ENCODE measurements at places on chromosomes 7 and 10.

GRCh38 chr10:329361-330099, 194.3 kb downstream of the ZMYND11 start:
- DNase-seq: peak; percentile 63

DNA sequence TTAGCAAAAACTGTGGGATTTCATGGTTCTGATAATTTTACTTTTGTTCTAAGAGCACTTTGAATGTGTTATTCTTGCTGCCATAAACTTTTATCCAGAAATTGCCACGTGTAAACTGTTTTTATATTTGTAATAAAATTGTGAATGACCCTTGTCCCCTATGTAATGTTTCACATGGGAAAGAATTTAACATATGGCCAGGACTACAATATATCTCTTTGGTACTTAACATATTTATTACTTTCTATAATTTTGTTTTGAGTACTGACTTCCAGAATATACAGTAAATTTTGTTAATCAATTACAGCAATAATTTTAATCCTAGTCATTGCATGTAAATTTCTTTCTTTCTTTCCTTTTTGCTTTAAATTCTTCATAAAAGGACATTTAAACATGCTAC, 735.0 kb upstream of the PHF14 start:
- no peak for DNase-seq

GRCh38 chr10:89414879-89415821, 782 bp downstream of the IFIT5 start:
- DNase-seq: peak; percentile 43

DNA sequence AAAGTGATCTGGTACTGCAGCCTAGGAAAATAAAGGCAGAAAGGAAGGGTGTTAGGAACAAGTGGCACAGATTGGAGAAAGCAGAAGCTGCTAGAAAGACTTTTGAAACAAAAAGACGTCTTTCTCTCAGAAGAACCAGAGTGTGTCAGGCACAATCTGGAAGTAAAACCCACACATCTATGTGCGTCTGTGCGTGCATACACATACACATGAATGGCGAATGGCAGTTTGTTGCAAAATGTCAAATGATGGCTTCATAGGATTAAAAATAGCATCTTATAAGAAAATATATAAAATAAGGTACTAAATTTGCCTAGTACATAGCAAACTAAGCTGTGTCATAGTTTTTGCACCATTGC, 246.3 kb downstream of the CDK14 start:
- no peak for DNase-seq

DNA sequence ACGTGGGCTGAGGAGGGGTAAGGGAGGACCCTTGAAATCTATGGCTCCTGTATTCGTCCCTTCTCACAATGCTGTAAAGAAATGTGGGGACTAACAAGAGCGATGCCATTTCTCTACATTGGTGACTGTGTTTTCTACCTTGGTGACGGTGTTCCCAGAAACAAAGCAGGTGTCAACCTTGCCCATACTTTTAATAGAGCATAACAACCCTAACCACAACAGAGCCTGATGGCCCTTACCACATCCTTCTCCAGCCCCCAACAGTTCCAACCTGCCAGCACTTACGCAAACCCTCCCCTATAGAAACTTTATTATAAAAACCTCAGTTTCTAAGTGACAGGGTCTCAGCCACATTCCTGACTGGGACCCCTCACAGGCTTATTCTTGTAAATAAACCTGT, 28.2 kb upstream of the ADCYAP1R1 start:
- no peak for DNase-seq

GRCh38 chr7:36526863-36527548, 137.3 kb downstream of the ANLN start:
- no peak for DNase-seq

- no peak for DNase-seq
Measured at GRCh38 chr7:45365341-45365740, 207.8 kb downstream of the RAMP3 start.

- peak; percentile 31 for DNase-seq
Measured at GRCh38 chr10:23174074-23174976, 17.8 kb upstream of the PTF1A start.

DNA sequence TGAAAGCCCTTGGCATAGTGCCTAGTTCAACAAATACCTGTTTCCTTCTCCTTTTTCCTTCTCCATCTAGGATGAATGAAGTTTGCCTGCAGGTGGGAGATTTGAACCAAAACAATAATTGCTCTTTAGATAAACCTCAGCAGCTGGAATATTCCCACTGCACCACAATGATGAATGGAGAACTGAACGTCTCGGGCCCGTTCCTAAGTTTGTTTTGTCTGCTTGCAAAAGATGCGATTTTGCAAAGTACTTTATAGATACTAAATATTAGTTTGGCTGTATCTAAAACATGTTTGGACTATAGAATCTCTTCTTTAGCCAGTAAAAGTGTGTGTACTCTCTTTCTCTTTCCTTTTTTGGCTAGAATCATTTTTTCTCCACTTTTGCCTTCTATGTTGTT, 75.8 kb upstream of the BMPER start:
- DNase-seq: no peak

DNA sequence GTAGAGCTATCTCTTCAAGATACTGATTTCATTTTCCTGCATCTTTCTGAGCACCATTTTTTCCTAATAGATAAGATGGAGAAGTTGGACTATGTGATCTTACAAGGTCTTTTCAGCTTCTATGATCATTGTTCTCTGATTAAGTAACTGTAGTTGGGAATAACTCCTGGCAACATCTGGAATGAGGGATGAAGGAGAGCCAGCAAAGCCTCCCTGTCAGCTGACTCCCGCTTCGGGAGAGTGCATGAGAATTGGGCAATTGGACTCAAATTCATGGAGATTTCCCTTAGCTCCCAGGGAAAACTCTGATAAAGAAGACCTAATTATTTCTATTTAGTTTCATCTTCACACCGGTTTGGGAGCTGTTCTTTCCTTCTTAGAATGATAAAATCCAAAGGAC, 146.1 kb downstream of the CCDC71L start:
- no peak for DNase-seq

- DNase-seq: no peak
Measured at GRCh38 chr10:42941295-42941644, 135.6 kb upstream of the RET start.

GRCh38 chr10:23966504-23967051, 242.4 kb upstream of the KIAA1217 start:
- no peak for DNase-seq

GRCh38 chr10:132162021-132162531, 24.7 kb upstream of the DPYSL4 start:
- DNase-seq: no peak

DNA sequence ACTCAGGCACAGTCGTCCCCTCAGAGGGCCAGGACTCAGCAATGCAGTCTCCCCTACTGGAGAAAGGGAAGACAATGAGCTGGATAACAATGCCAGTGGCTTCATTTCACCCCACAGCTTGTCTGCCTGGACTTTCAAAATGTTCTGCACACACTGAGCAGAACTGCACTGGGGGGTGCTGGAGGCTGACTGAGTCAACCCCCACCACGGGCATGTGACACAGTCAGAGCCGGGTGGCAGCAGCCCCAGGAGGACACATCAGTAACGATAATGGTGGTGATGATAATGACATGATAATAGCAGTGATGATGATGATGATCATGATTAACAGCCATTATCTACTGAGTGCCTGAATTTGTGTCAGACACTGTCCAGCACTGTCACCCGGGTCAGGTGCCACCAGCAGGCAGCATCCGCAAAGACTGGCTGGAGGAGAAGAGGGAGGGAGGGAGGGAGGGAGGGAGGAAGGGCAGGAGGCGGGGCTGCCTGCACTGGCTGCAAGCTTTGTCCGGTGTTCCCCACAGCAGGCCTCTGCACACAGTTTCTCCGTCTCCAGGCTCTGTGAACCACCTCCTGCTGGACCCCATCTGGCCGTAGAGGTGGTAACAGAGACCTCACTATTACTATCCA, 67.4 kb downstream of the PLXNA4 start:
- DNase-seq: peak; percentile 78

GRCh38 chr10:11354823-11355222, 256.6 kb downstream of the USP6NL start:
- DNase-seq: no peak

DNA sequence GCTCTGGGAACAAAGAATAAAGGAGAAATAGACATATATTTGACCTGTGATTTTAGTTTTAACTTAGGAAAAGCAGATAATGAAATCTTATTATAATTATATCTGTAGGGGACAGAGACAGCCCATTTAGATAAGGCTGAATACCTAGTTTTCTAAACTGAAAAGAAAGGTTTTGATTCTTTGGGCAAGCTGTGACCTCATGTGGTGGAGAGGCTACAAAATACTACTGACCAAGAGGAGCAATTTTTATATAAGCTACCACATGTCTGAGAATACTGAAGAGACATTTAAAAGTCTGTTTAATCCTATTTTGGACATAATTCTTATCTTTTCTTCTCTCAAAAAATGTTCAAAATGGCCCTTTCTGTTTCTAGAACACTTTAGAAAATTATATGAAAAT, 271.0 kb downstream of the MTERF1 start:
- DNase-seq: no peak

GRCh38 chr7:2710286-2710655, 22.3 kb downstream of the AMZ1 start:
- DNase-seq: no peak

DNA sequence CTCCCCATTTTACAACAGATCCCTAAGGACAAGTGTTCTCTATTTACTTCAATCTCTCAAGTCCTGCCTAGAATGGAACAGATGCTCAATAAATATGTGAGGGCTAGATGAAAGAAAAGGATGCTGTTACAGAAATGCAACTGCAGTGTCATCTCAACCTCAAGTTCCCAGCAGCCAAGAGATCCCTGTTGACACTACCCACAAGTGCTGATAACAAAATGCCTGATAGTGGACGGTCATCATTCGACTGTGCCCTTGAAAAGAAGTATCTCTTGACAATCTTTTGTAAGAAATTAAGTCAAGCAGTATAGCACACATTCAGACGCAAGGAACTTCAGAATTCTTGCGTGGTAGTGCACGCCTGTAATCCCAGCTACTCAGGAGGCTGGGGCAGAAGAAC, 133.2 kb downstream of the PARD3 start:
- DNase-seq: no peak

- no peak for DNase-seq
Measured at GRCh38 chr10:23051278-23051677, 44.1 kb upstream of the MSRB2 start.

GRCh38 chr7:30170476-30171205, 35.9 kb downstream of the MTURN start:
- no peak for DNase-seq

GRCh38 chr10:60570896-60571295, 181.2 kb upstream of the ANK3 start:
- DNase-seq: no peak

GRCh38 chr10:98028168-98028770, 2.2 kb downstream of the CRTAC1 start:
- peak; percentile 86 for DNase-seq

- DNase-seq: no peak
Measured at GRCh38 chr10:127315888-127316287, 119.5 kb upstream of the INSYN2A start.

DNA sequence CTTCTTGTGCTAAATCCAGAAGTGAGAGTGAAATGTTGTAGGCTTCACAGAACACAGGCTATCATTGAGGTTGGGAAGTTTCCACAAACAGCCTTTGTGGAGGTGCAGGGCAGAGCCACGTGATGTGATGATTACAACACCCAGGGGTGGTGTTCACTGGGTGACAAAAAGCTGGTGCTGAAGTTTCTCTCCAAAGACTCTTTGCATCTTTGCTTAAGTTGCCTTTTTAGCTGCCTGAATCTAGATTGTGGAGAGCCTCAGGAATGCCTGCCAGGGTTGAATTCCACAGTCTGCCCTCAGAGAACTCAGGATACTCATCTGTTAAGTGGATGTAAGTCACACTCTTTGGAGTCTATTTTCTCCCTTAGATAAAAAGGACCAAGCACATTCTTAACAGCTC, 56.3 kb downstream of the PLXNA4 start:
- no peak for DNase-seq

- no peak for DNase-seq
Measured at GRCh38 chr7:88268858-88269257, 37.8 kb downstream of the STEAP4 start.

DNA sequence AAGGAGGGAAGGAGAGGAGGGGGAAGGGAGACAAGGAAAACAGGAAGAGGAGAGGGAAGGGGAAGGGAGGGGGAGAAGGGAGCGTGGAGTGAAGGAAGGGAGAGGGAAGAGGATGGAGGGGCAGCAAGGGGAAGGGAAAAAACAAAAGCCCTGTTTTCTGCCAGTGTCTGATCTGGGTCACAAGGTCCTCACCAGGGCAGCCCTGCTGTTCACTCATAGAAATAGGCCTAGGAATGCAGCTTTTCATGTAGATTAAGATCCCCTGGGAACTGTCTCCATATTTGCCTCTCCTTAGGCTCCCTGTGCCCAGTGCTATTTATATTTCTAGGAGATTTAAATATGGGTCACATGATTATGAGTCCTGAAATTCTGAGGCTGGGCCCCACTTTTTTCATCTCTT, 790.7 kb downstream of the TNS3 start:
- DNase-seq: peak; percentile 22

GRCh38 chr7:22051886-22052673, 106.4 kb upstream of the CDCA7L start:
- DNase-seq: no peak

DNA sequence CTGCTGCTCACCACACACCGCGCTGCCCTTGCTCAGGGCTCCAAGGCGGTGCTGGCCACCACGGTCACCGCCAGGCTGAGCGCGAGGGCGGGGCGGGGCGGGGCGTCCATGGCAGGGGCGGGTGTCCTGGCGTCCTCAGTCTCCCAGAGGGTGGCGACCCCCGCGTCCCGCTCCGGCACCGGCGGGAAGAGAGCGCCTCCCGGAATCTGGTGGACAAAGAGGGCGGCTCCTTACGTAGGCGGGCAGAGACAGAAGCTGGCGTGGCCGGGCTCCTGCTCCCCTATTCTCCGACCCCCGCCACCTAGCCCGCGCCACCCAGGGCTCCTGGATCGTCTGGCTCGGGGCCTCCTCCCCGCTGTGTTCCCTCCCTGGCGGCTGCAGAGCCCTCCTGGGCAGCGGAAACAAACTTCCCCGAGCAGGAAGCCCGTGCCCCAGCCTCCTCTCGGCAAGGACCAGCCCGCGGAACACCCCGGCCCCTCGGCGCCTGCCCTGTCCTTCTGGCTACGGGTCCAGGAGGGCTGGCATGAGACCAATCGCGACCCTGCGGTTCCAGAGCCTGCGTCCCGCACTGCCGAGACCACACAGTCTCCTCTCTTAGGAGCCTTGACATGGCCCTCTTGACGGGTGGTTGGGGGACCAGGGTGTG, 133.8 kb upstream of the ZNF92 start:
- DNase-seq: peak; percentile 81

GRCh38 chr7:118005026-118005425, 131.8 kb upstream of the CTTNBP2 start:
- peak; percentile 13 for DNase-seq

- peak; percentile 29 for DNase-seq
Measured at GRCh38 chr10:6200734-6201515, 1.8 kb upstream of the PFKFB3 start.

- no peak for DNase-seq
Measured at GRCh38 chr7:138067774-138068173, 8.5 kb upstream of the AKR1D1 start.

- DNase-seq: no peak
Measured at GRCh38 chr7:93147363-93147762, 822 bp downstream of the SAMD9L start.

All from iPS-NIHi11 (cell line).